CD4-positive, alpha-beta memory T cell (primary cell): ENCODE measurements at places on chromosomes 7 and 10. TPM values are rescaled to one million over a fixed set of nuclear protein-coding genes. Genes with fewer than 3 reads are reported as not detected.
A peak's percentile ranks its signal among the peaks of the same experiment; 100 is the strongest.

DNA sequence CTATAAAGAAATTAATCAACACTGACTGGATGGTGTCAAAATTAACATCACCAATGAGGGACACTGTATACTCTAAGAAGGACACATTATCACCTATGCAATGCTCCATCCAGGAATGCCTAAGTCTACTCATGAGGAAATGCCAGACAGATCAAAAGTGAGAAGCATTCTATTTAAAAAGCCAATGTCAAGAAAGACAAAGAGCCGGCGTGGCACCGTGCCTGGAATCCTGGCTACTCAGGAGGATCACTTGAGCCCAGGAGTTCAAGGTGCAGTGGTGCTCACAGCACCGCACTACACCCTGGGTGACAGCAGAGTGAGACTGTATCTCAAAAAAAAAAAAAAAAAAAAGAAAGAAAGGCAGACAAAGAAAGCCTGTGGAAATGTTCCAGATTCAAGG, 45.5 kb upstream of the ANAPC16 start:
- H3K4me3 ChIP-seq, result no peak overlapping the region
- no peaks in the 10 kb centered on the region for H3K27me3 ChIP-seq
- H3K27ac ChIP-seq, result no peak overlapping the region
- H3K36me3 ChIP-seq, result no peaks in the 10 kb centered on the region
- no peaks in the 10 kb centered on the region for H3K4me1 ChIP-seq
- DNase-seq, result no peak

DNA sequence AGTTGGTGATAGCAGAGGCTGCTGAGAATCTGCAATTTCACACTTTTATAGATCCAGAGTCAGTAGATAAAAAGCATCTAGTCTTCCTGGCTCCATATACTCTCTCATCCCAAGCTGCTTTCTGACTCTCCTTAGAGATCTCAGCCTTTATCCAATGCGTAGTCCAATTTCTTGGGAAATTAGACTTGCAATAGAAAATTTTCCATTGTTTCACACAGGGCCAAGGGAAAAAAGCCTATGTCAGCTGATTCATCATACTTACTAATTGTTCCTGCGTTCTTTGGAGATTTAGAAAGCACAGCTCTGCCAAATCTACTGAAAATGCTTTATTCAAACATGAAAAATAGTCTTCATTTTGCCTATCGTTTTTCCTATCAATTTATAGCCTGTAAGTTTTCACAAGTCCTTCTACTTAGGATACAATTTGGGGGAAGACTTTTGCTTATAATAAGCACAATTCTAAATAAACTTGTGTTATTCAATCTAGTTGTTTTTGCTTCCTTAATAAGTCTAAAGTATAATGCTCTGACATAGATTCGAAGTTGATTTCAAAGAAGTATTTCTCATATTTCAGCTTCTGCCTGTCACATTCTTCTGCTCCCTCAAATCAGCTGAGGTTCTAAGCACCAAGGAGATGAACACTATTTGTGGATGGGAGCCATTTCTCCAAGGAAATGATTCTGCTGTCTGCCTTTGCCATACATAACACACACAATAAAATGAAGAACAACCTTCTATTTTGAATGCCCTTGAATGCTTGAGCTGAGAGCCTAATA, 165.4 kb downstream of the ADAM12 start:
- H3K27ac ChIP-seq, result no peak overlapping the region
- no peaks in the 10 kb centered on the region for H3K27me3 ChIP-seq
- H3K4me1 ChIP-seq, result no peaks in the 10 kb centered on the region
- no peak for DNase-seq

GRCh38 chr10:72079356-72079755, 9.0 kb downstream of the SPOCK2 start:
- H3K27me3 ChIP-seq, result no peaks in the 10 kb centered on the region
- peak overlapping the region; percentile 25 for H3K4me3 ChIP-seq
- peaks cover 55% of the 10 kb centered on the region for H3K36me3 ChIP-seq
- DNase-seq, result peak; percentile 85
- peak overlapping the region; percentile 94 for H3K27ac ChIP-seq

DNA sequence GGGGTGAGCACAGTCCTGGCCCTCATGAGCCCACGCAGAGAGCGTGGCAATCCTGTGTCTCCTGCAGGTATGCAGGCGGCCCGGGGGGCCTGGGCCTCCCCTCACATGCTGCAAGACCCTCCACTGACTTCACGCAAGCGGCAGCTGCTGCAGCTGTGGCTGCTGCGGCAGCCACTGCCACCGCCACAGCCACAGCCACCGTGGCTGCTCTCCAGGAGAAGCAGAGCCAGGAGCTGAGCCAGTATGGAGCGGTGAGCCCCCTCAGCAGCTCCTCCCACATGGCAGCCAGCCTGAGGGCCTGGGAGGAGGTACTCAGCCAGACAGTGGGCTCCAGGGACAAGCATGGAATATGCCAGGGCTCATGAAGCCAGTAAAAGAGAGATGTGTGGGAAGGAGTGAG, 8.7 kb downstream of the ZMIZ2 start:
- H3K36me3 ChIP-seq, result peaks cover 47% of the 10 kb centered on the region
- H3K4me3 ChIP-seq, result no peak overlapping the region
- no peak for DNase-seq
- no peaks in the 10 kb centered on the region for H3K27me3 ChIP-seq

DNA sequence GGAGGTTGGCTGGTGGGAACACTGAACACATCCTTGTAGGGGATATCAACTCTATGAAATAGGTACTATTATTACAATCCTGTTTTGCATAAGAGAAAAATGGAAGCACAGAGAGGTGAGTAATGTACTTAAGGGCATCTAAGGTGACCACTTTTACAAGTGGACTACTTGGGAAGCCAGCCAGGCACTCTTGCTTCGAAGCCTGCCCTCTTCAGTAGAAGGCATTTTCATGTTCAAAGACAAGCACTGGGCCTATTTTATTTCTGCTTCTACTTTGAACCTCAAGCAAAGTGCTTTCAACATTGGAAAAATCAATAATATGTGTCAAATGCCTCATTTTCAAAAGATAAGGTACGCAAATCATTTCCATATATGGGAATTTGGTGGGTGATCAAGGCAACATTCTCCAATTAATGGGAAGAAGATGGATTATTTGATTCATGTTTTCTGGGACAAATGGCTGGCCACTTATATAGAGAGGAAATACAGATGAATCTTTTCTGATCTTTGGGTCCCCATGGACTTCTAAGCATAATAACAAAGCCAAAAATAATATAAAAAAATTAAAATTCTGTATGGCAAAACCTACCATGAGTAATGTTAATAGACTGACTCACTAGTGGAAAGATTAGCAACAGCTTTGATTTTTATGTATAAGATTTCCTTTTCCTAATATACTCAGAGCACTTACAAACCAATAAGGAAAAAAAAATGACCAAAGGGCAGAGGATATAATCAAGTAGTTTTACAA, 270.2 kb downstream of the FRMD4A start:
- no peaks in the 10 kb centered on the region for H3K36me3 ChIP-seq
- no peaks in the 10 kb centered on the region for H3K4me1 ChIP-seq
- no peaks in the 10 kb centered on the region for H3K27me3 ChIP-seq
- H3K27ac ChIP-seq, result no peak overlapping the region

- no peak overlapping the region for H3K27ac ChIP-seq
- H3K36me3 ChIP-seq, result no peaks in the 10 kb centered on the region
- H3K4me3 ChIP-seq, result no peak overlapping the region
Observed at GRCh38 chr10:32210306-32211045, 136.5 kb downstream of the EPC1 start.

DNA sequence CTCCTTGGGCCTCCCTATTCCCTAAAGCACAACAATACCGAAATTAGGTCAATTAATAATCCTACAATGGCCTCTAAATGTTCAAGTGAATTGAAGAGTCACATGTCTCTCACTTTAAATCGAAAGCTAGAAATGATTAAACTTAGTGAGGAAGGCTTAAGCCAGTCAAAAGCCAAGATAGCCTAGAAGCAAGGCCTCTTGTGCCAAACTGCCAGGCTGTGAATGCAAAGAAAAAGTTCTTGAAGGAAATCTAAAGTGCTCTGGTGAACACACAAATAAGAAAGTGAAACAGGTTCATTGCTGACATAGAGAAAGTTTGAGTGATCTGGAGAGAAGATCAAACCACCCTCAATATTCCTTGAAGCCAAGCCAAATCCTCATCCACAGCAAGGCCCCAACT, 57.2 kb downstream of the SLC29A4 start:
- no peak for DNase-seq
- no peak overlapping the region for H3K4me3 ChIP-seq
- no peak overlapping the region for H3K27ac ChIP-seq
- no peaks in the 10 kb centered on the region for H3K4me1 ChIP-seq
- no peaks in the 10 kb centered on the region for H3K27me3 ChIP-seq

GRCh38 chr10:69392481-69393000, 24.2 kb downstream of the TACR2 start:
- no peaks in the 10 kb centered on the region for H3K27me3 ChIP-seq
- peak; percentile 80 for DNase-seq
- H3K4me3 ChIP-seq, result no peak overlapping the region
- H3K36me3 ChIP-seq, result peaks cover 55% of the 10 kb centered on the region
- H3K27ac ChIP-seq, result peak overlapping the region; percentile 22
- H3K4me1 ChIP-seq, result peaks cover 15% of the 10 kb centered on the region

GRCh38 chr7:85520175-85520574, 333.3 kb upstream of the SEMA3D start:
- no peak for DNase-seq
- no peak overlapping the region for H3K4me3 ChIP-seq
- no peaks in the 10 kb centered on the region for H3K36me3 ChIP-seq
- H3K27ac ChIP-seq, result no peak overlapping the region
- no peaks in the 10 kb centered on the region for H3K27me3 ChIP-seq
- H3K4me1 ChIP-seq, result no peaks in the 10 kb centered on the region

DNA sequence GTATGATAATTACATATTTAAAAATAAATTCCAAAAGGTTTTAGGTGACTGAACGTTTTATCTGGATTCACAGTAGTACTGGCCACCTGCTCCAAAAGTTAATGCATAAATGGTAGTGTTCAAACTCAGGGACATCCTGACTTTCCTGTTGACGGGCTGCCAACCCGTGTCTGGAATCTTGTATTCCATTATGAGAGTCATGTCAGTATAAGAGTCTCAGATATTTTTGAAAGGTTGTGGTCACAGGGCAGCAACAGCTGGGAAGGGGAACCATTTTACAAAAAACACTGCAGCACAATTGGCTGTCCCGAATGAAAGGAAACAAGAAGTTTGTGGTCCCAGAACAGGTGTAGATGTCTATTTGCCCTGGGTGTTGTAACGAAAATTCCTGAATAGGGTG, 2.8 kb downstream of the TDRD1 start:
- H3K27ac ChIP-seq, result no peak overlapping the region
- H3K27me3 ChIP-seq, result no peaks in the 10 kb centered on the region
- H3K4me3 ChIP-seq, result no peak overlapping the region

DNA sequence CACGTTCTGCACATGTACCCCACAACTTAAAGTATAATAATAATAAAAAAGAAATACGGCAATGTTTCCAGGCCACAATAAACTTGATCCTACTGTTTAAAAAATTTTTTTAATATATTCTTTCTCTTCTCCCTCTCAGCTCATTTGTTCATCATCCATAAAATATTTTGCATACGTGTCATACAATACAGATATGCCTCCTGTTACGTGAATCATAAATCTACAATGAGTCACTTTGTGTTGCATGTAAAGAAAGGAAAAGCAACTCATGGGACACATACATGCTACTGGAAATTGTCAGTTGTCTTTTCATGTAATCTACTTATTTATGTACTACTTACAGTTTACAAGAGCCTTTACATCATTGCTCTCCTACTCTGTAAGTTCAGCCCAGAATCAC, 1.1 kb upstream of the TECTB start:
- H3K27me3 ChIP-seq, result peaks cover 5% of the 10 kb centered on the region
- H3K27ac ChIP-seq, result no peak overlapping the region
- no peak for DNase-seq
- no peak overlapping the region for H3K4me3 ChIP-seq
- no peaks in the 10 kb centered on the region for H3K36me3 ChIP-seq

GRCh38 chr7:106767078-106767477, 98.0 kb upstream of the PIK3CG start:
- no peak overlapping the region for H3K4me3 ChIP-seq
- no peaks in the 10 kb centered on the region for H3K36me3 ChIP-seq
- peaks cover 24% of the 10 kb centered on the region for H3K4me1 ChIP-seq
- no peak for DNase-seq
- H3K27ac ChIP-seq, result no peak overlapping the region

- DNase-seq, result no peak
- H3K4me3 ChIP-seq, result no peak overlapping the region
- no peaks in the 10 kb centered on the region for H3K27me3 ChIP-seq
- no peaks in the 10 kb centered on the region for H3K4me1 ChIP-seq
- no peak overlapping the region for H3K27ac ChIP-seq
Observed at GRCh38 chr7:30068117-30068516, 39.9 kb downstream of the PLEKHA8 start.

GRCh38 chr7:22831602-22832305, 9.1 kb upstream of the TOMM7 start:
- no peak overlapping the region for H3K27ac ChIP-seq
- no peaks in the 10 kb centered on the region for H3K4me1 ChIP-seq
- no peaks in the 10 kb centered on the region for H3K27me3 ChIP-seq
- no peak overlapping the region for H3K4me3 ChIP-seq

DNA sequence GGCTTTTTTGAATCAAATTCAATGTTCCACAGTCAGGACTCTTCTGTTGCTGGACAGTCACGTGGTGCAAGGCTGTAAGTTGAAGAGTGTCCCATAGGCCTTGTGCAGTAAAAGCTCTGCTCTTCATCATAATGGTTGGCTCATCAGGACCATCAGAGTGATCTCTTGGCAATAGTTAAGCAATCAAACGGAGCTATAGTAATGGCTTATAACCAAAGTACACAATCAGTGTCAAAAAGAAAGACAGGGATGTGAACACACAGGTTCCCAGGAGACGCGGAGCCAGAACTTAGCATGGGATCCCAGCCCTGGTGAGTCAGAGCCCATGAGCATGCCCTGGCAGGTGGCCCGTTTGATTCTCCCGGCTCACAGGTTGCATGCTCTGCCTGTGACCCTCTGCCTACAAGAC, 10.8 kb upstream of the GPNMB start:
- no peaks in the 10 kb centered on the region for H3K27me3 ChIP-seq
- H3K4me1 ChIP-seq, result no peaks in the 10 kb centered on the region
- no peak overlapping the region for H3K4me3 ChIP-seq
- no peak overlapping the region for H3K27ac ChIP-seq
- no peak for DNase-seq
- H3K36me3 ChIP-seq, result no peaks in the 10 kb centered on the region

GRCh38 chr10:119373294-119374102, 166.1 kb downstream of the GRK5 start:
- DNase-seq, result no peak
- H3K36me3 ChIP-seq, result no peaks in the 10 kb centered on the region
- no peaks in the 10 kb centered on the region for H3K27me3 ChIP-seq
- no peak overlapping the region for H3K27ac ChIP-seq
- H3K4me1 ChIP-seq, result no peaks in the 10 kb centered on the region
- no peak overlapping the region for H3K4me3 ChIP-seq

GTF2IRD1 gene
- 8.8 TPM for total RNA-seq

SPDYE5 gene
- 0.29 TPM for total RNA-seq

TYSND1 gene
- total RNA-seq, result 31.4 TPM

GRID2IP gene
- 0.81 TPM for total RNA-seq

TBC1D12 gene
- 0.30 TPM for total RNA-seq

HECW1 gene
- total RNA-seq, result not detected

ITIH2 gene
- total RNA-seq, result not detected
